Activated CD4-positive, alpha-beta T cell treated with anti-CD3 and anti-CD28 coated beads, Interleukin-2, amount 50 U/mL, for 4 hours (primary cell): ENCODE measurements at places on chromosomes 5 and 9.

- DNase-seq, result no peak
These were observed 193.7 kb downstream of the TLE4 start for GRCh38 chr9:79765466-79765865.

DNA sequence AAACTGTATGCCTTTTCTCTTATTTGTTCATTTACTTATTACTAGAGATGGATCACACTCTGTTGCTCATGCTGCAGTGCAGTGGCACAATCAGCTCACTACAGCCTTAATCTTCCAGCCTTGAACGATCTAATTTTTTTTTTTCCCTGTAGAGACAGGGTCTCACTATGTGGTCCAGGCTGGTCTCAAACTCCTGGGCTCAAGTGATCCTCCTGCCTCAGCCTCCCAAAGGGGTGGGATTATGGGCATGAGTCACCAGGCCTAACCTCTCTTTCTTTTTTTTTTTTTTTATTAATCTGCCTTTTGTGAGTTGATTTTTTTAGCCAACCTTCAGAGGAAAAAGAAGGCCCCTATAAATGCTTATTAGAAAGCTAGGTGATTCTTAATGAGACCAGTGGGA lies 303.0 kb downstream of the FBXL17 start:
- DNase-seq, result no peak

GRCh38 chr9:37559125-37559524 lies 17.1 kb downstream of the FBXO10 start:
- no peak for DNase-seq

DNA sequence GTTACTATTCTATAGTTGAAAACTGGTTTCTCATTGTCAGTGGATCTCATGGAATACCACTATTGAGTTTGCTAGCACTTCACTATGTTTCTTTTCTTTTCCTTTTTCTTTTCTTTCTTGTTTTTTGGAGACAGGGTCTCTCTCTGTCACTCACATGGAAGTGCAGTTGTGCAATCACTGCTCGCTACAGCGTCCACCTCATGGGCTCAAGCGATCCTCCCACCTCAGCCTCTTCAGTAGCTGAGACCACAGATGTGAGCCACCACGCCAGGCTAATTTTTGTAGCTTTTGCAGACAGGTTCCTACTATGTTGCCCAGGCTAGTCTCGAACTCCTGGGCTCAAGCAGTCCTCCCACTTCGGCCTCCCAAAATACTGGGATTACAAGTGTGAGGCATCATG lies 42.7 kb upstream of the VCAN start:
- DNase-seq, result no peak

DNA sequence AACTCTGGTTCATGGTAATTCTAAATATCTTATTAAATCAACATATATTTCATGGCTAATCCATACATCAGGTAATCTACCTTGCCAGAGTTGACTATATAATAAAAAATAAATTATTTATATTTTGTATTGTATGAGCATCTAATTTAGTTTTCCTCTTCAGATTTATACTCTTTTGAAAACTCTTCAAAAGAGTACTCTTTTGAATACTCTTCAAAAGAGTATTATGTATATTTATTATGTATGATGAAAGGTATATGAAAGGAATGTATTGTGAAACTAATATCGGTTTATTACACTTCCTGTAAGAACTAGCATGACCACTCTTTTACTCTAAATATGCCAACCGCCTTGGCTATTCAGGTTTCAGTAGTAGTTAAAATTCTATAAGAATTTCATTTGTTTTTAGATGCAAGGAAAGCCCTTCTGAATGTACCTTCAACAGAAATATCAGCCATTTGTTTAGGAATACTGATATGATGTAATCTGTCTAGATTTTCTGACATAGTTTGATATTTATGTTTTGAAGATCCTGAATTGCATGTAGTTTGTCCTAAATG lies 178.7 kb downstream of the WDR70 start:
- no peak for DNase-seq

DNA sequence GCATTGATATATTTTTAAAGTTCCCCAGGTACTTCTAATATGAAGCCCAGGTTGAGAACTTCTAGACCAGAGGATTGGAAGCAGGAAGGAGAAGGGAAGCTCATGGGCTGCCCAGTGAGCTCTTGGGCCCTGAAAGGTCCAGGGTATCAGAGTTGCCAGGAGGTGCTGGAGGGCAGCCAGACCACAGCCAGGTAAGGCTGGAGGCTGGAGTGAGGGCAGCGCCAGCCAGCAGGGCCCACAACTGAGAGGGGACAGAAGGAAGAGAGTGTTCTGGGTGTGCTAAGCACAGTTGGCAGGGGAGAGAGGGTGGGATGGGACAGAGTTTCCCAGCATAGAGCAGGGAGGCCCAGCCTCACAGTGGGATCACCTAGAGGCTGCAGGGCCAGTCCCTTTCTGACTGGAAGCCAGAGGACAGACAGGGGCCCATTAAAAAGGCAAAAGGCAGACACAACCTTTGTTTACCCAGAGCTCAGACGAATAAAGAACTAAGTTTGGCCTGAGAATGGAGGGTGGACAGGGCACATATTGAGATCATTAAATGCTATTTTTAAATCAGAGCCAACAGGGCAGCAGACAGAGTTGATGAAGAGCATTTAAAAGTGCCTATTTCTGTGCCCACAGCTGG lies 94.9 kb downstream of the PDE8B start:
- no peak for DNase-seq

DNA sequence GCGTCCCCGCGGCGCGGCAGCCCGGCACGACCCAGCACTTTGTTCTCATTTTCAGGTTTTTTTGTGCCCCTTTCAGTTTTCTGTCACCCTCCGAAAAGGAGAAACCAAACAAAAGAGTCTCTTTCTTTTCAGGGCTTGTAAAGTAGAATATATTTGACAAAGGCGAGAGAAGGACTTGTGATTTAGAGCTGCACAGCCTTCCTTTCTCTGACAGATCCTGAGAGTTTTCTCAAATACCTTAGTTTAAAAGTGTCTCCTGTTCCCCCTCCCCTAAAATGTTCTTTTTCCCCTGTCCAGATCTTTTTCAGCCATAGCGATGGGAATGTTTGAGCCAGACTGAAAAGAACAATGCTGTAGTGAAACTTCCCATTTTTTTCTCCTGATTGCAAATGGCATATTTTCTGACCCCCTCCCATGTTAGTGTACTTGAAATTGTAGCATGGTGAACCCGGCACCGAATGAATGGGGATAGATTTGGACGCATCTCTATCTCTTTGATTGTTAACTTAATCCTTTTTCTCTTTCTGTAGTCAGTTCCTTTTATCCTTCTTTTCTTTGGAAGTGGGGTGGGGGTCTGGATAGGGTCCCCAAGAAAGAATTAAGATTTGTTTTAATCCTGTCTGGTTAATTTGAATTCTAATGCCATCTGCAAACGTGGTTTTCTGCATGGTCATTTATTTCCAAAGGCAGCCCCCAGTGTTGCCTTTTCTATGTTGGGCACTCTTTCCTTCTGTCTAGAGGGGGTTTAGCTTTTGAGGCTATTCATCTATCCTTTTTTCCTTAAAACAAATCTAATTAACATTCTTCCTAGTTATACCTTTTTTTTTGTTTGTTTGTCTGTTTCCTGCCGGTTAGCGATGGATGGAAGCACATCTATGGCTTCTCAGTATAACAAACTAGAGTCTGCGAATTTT lies 2.2 kb downstream of the ZSWIM6 start:
- DNase-seq, result no peak

DNA sequence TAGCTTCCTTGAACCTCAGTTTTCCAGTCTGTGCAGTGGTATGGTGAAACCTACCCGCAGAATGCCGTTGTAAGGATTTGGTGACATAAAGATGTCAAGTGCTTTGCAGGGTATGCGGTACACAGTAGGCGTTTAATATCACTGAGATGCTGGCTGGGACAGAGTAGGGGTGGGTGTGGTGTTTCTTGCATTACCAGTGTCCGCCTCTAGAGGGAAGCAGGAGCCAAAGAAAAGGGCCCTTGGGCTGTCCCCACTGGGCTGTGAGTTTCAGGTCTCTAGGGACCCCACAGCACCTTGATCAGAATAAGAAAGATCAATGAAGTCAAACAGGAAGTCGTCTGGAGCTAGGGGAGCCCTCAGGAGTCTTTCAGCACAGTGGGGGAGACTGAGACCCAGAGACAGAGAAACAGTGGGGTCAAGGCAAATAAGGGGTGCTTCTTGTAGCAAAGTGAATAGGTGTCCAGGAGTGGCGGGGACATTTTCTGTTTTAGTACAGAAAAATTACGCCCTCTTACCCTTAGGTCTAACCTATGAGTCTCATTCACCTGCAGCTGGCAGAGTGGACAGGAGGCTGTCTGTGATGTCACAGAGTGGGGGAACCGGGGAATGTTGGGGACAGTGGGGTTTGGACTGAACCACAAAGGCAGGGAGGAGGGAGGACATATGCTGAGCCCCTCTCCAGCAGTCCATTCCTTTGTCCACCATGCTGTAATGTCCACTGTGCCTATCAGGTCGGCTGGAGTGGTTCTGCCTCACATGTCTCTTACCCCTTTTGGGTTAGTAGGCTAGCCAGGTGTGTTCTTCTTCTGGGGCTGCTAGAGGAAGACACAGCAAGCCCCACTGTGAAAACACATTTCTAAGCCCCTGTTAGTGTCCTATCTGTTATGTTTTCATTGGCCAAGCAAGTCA lies 4.7 kb upstream of the TEX53 start:
- peak; percentile 54 for DNase-seq
